ENCODE measurements at places on chromosomes 4 and X.
A peak's percentile ranks its signal among the peaks of the same experiment; 100 is the strongest.

DNA sequence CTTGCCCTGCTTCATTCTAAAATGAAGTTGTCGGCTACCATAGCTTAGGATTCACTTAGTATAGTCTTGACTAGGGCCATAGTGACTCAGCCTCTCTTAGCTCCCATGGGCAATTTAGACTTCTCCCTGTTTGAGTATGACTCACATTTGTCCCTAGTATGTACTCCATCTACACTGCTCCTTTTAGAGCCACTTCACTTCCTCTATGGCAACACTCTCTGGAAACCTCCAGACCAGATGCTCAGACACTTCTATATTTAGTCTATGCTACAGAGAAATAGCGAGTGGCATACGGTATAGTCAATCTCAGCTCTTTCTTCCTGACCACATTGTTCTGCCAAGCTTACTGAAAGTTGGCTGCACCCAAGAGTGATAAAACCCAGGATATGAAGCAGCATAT lies 11.2 kb downstream of the MEPE start:
- DNase-seq: no peak

- no peak for DNase-seq
These were observed 314.6 kb upstream of the CASK start for GRCh38 chrX:42237956-42238355.

DNA sequence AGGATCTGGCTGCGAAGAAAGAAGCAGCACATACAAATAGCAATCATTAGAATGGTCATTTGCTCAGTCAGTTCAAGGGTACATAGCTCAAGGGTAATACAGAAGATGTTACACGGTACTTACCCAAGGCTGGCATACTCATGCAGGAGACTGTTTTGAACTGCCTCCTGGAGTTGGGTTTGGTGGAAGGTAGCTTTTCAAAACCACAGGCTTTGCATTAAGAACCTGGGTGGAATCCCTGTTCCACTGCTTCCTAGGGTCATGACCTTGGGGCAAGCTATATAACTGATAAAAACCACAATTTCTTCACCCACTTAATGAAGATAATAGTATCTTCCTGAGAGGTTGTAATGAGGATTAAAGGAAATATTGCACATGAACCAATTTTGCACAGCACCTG lies 36.5 kb downstream of the TBC1D9 start:
- DNase-seq: no peak

GRCh38 chrX:104130808-104131207 lies 18.5 kb downstream of the ZCCHC18 start:
- DNase-seq: no peak

DNA sequence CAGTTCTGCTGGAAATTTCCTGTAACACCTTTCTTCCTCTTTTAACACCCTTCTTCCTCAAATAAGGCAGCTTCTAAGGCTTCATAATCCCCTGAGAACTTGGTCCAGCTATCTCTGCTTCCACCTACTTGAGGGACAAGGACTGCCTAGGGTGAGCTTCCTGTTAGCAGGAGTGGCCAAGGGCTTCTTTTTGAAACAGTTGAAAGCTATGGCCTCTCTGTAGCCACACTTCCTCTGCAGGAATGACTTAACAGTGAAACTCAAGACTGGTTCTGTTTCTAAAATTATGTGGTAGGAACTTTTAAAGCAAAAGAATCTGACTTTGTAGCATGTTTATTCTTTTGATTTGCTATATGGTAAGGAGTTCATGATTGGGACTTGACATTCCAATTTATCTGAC lies 108.5 kb upstream of the WDR1 start:
- DNase-seq: no peak

DNA sequence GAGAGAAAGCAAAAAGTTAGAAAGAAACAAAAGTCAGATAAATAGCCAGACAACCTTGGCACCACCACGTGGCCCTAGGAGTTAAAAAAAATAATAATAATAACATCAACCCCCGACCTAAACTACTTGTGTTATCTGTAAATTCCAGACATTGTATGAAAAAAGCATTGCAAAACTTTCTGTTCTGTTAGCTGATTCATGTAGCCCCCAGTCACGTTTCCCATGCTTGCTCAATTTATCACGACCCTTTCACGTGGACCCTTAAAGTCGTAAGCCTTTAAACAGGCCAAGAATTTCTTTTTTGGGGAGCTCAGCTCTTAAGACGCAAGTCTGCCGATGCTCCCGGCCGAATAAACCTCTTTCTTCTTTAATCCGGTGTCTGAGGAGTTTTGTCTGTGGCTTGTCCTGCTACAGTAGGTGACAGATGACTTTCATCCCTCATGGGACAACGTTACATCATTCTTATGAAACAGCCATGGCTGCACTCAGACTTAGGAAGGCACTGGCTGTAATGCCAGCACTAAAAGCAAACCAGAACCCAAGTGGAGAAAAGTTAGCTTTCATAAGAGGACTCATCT lies 520 bp downstream of the ACOX3 start:
- no peak for DNase-seq

- DNase-seq: no peak
These were observed 36.1 kb upstream of the OTUD4 start for GRCh38 chr4:145216535-145216934.

DNA sequence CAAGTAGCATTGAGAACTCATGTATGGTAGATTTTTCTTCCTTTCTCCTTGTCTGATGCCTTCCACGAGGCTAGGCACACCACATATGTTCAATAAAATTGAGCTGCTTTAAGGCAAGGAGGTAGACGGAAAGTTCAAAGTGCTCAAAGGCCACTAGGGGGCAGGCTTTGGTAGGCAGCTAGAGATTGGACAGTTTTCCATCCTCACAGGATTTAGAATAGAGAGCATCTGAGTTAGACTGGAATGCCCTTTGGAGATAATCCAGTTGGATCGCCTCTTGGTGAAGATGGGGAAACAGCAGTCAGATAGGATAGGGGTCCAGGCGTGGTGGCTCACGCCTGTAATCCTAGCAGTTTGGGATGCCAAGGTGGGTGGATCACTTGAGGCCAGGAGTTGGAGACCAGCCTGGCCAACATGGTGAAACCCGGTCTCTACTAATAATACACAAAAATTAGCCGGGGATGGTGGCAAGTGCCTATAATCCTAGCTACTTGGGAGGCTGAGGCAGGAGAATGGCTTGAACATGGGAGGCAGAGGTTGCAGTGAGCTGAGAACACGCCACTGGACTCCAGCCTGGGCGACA lies 30.4 kb downstream of the ELF4 start:
- DNase-seq: peak; percentile 9

DNA sequence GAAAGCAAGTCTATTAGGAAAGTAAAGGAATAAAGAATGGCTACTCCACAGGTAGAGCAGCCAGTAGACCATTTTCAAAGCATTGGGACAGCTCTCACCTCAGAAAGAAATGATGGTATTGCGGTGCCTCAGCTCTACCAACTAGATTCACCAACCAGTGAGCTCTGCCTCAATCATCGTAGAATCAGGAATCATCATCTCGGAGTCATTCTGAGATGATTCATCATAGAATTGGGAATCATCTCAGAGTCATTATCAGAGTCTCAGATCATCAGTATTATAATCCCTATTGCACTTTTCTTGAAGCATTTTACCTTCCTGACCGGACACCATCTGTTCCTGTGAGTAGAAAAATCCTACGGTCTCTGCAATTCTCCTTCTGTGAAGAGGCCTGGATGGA lies 17.5 kb upstream of the SAT1 start:
- no peak for DNase-seq

GRCh38 chrX:36898301-36898700 lies 109.9 kb upstream of the FAM47C start:
- DNase-seq: no peak

DNA sequence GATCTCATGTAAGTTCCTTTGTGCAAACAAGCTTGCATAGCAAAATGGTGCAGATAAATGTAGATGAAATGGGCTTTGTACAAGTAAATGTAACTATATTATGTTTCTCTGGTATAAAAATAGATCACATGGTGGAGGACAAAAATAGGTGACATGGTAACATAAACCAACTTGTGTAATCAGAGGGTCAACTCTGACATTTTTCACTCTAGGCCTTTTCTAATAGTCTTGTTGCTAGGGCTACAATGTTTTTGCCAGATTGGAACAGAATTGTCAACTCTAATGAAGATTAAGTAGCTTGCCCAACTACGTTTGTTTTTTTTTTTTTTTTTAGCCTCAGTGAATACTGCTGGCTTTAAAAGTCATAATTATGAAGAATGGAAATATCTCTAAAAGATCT lies 11.5 kb downstream of the MAD2L1 start:
- no peak for DNase-seq

- no peak for DNase-seq
These were observed 66.3 kb downstream of the MED28 start for GRCh38 chr4:17680559-17681280.

DNA sequence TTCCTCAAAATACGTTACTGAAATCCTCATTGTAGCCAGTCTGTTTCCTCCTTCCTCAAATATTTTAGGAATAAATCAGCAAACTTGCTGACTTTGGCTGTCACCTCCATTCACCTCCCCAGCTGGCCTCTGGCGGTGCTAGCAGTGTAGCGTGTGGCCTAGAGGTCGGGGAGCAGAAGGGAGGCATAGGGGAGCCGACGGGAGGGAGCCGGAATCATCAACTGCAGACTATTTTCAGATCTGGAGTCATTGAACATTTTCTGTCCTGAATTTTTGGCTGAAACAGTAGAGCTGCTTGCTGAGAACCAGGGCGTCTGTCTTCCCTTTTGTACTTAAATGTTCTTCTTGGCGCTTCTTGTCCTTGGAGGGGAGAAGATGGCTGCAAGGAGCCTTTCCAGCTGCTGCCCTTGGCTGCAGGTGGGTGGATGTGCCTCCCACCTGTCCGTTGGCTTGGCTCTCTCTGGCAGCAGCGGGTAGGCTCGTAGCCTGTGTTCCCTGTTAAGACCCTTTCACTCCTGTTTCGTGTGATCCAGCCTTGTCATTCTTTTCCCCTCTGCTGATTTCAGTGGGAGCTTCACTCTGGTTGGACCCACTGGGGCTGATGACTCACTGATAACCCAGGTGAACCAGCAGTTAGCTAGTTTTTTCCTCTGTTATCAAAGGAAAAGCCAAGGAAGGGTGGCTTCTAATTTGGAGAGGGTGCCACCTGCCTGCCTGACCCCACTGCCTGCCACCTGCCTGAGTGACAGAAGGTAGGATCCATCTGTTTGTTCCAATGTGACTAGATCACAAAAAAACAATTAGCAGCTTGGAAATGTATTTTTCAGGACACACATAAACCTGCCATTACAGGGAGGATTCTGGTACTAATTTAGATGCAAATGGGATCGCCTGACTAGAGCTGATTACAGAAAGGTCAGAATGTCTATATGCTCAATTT lies 135.9 kb downstream of the GATB start:
- no peak for DNase-seq

- DNase-seq: no peak
These were observed 21.4 kb upstream of the PGRMC2 start for GRCh38 chr4:128308986-128309385.

DNA sequence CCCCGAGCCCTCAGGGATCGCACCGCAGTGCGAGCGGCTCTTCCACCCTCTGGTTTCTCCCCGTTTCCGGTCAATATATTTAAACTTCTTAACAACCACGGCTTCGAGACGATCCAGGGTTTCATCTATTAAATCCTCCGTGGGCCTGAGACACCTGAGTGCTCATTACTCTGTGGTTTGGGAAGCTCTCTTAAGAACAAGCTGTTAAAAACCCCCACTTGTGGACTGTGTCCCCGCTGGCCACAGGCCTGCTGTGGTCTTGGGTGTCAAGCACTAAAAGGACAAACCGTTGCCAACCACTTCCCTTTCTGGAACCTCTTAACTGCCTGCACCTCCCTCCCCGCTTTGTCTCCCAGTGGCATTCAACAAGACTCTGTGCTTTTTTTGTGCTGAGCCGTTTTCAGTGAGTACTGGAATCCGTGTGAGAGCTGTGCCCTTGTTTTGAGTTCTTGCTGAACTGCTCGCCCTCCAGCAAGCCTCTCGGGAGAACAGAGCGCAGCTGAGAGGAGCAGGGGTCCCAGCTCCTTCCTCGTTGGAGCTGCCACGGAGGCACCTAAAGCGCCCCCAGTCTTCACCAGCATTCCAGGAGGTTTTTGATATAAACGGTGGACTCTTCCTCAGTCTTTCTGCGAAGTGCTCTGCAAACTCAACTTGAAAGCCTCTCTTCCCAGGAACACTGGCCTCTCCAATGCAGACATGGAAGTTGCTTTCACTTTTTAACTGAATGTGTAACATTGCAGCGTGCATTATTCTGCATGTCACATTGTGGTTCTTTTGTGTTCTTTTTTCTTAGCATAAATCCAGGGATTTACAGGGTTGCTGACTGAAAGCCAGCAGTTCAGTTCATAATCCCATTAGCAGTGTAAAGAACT lies 691 bp upstream of the IGFBP7 start:
- DNase-seq: peak; percentile 44

DNA sequence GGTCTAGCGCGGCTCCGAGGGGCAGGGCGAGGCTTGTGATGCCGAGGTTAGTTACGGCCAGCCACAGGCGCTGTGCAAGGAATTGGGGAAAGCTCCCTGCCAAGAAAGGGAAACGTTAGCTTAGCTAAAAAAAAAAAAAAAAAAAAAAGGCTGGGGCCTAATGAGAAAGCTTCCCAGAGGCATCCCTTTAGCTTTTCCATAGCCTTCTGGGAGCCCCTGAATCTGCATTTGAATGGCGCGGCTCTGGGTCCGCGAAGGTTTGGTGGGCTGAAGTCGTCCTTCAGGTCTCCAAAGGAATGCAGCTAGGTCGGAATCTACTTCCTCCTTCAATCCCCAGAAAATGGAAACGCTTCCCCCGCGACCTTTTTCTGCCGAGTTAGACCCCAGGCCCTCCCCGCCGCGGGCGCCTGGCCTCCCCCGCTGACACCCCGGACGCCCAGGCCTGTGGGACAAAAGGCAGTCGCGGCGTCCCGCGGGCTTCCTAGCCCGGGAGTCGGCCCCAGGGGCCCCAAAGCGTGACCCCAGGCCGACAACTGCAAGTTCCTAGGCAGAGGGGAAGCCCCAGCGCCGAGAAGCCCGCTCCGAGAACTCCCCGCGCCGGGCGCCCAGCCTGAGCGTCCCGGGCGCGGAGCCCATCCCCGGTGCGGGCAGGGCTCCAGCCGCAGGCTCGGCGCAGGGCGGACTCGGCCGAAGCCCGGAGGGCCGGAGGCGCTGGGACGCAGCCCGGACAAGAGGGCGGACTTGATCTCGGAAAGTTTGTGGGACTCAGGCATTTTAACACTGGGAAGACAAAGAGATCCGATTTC lies 605 bp upstream of the FAT1 start:
- no peak for DNase-seq

- DNase-seq: no peak
These were observed 210.2 kb upstream of the GYPA start for GRCh38 chr4:144350706-144351105.

- no peak for DNase-seq
These were observed 591.0 kb downstream of the ANKRD50 start for GRCh38 chr4:124121461-124121971.

GRCh38 chrX:137198040-137198439 lies 164.2 kb upstream of the GPR101 start:
- DNase-seq: no peak

DNA sequence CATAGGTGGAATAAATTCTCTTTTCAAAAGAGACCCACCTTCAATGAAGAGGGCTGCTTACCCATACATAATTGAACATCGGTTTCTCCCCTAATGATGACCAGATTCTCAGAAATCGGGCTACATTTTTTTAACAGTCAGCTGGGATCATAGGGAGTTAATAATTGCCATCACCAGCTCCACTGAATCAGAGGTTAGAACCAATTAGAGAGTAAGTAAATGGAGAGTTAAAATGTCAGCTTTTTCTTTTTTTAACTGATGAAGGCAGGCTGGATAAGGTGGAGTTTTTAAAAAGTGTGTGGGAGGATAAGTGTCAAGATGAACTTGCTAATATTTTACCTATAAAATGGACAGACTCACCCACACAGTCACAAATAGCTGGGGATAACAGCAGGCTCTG lies 584.5 kb upstream of the NR3C2 start:
- DNase-seq: no peak

- no peak for DNase-seq
These were observed 30.4 kb downstream of the FAT1 start for GRCh38 chr4:186693159-186693815.

GRCh38 chr4:114208574-114209151 lies 229.2 kb upstream of the ARSJ start:
- peak; percentile 19 for DNase-seq
